ENCODE measurements at places on chromosomes 7 and 10.
A peak's percentile ranks its signal among the peaks of the same experiment; 100 is the strongest.

- no peak for DNase-seq
These were observed 62.0 kb downstream of the KIAA1549 start for GRCh38 chr7:138919216-138919615.

DNA sequence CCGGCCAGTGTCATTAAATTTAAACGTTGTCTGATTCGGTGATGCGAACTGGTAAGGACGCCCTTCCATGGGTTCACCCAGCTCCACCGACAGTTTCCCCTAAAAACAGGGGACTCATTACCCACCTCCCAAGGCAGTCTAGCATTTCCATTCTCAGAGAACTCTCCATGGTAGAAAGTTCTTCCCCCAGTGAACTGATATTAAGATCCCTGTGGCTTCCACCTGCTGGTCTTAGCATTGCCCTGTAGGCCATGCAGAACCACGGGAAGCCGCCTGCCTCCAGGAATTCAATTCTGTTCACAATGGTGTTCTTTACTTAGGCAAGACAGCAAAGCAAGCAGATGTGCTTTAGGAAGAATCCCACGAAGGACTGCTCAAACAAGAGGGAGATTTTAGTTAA is 128.9 kb upstream of the NANOS1 start:
- DNase-seq: no peak

DNA sequence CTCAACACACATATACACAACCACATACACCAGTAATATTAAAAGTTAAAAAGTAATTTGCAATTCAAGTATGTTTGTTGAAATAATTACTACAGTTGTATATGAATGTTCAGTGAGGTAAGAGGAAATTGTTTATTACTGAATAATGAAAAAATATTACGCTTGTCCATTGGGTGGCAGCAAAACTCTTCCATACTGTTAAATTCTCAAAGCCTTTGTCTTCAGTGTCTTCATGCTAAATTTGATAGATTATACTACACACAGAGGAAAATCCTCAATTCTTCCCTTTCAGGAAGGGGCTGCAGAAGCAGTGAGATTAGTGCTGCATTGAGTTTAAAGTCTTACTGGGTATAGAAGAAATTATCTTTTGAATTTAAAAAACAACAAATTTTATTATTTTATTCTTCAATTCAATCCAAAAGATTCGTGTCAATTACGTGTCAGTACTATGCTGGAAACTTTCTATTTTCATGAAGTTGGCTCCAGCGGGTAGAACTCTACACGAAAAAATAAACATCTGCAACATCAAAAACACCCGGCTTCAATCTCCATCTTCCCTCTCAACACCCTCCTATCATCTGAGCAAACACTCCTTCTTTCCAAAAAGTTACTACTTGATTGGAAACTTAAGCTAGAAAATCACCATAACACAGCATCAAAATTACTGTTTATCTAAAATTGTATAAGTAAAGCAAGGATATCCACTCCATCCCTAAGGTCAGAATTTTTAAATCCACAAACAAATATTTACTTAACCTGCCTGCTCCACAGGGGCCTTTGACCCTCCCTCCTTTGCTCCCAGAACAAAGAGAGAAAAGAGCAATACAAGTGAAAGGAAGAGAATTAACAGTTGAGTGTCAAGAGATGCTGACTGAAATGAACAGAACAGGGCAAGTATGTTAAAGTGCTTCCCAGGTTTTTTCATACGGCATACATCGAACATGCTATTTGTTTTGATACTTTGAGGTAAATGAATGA is 37.0 kb upstream of the TES start:
- peak; percentile 28 for DNase-seq

- no peak for DNase-seq
These were observed 286.0 kb downstream of the RNLS start for GRCh38 chr10:88297103-88297502.

GRCh38 chr10:121668314-121669027 is 70.2 kb upstream of the FGFR2 start:
- DNase-seq: peak; percentile 72

DNA sequence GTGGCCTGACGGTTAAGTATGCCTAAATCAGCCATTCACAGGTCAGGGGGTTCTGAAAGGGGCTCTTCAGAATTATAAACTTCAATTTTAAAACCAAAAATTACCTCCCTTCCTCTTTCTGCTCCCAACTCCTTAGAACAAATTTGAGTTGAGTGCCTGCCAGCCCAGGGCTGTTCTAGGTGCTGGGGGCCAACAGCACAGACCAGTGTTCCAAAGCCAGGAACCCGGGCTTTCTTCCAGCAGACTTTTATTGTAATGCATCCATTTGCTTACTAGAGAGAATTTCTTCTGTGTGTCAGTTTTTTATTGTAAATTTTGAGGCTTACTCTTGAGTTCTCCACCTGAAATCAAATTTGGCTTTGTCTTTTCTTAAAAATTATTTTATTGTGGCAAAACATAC is 238.5 kb downstream of the CACNB2 start:
- DNase-seq: peak; percentile 25

- no peak for DNase-seq
These were observed 172.3 kb downstream of the CACNB2 start for GRCh38 chr10:18312374-18313139.

GRCh38 chr10:31384589-31384949 is 65.6 kb downstream of the ZEB1 start:
- DNase-seq: no peak

DNA sequence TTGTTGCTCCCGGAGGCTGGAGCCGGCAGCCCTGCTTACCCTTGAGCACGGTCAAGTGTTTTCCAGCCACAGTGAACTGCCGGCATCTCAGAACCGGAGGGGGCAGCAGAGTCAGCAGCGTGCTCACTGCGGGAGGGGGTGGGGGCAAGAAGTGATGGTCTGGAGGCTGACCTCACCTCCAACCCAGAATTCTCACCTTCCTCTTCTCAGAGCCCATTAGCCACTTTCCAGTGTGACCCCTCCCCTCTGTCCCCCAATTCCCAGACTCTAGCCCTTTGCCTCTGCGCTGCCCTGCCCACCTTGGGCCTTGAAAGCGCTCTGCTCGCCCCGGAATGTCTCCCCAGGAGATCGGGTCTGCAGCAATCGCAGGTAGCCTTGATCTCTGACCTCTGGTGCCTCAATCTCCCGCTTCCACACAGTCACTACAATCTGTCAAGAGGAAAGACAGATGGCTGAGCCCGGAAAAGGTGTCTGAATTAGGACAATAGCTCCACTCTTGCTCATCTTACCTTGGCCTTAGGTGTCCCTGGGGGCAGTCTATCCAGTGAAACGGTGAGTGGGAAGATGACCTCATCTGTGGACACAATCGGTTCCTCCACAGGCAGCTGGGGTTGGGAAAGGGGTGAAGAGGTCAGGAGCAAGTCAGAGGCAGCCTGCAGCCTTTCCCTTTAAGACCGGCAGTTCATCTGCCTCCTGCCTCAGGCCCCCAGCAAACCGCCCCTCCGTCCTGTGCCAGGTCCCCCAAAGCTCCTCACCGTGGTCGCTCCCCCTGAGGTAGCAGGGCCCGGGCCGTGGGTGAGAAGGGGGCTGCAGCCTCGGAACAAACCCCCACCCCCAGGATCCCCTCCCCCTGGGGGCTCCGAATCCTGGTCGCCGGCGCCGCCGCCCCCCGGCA is 942 bp downstream of the TRAPPC14 start:
- no peak for DNase-seq

GRCh38 chr10:76150139-76150875 is 718.9 kb downstream of the LRMDA start:
- no peak for DNase-seq

DNA sequence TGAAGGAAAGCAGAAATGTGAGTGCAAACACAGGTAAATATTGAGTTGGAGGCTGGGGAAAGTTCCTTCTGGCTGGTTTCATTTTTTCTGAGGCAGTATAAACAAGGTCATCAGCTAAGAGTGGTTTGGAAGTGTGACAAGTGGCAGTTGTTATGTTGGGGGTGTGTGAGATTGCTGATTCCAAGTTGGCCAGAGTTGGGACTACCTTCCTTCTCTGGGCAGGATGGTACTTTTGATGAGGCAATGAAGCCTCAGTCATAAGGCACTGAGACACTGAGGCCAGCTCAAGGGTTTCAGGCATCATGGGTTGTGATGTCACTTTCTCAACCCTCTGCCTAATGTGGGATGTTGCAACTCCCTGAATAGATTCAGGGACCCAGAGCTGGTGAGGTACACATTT is 8.2 kb upstream of the PTTG1IP2 start:
- DNase-seq: no peak
